NCI-H1092 (cell line): ENCODE measurements at places on chromosomes 16 and 17.
A peak's percentile ranks its signal among the peaks of the same experiment; 100 is the strongest.

GRCh38 chr17:59572301-59572924 lies 7.0 kb downstream of the DHX40 start:
- DNase-seq: no peak

DNA sequence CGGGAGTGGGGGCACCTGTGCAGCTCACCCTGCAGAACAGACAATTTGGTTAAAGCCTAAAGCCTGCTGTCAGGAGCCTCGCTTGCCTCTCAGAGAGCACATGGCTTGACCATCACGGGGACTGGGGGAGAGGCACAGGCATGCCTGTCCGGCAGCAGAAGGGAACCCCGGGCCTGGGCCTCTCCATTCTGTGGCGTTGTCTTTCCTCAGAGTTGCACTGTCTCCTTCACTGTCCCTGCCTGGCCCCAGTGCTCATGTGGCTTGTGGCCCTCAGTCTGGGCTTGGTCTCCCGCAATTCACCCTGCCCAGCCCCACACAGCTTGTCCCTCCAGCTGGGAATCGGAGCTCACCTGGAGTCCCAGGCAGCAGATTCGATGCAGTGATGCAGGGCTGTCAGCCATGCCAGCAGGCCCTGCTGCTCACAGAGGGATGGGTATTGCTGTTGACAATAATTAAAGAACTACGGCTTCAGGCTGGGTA lies 189.9 kb downstream of the SEC14L1 start:
- DNase-seq: no peak

- DNase-seq: peak; percentile 1
These were observed 952.6 kb upstream of the SOX9 start for GRCh38 chr17:71168053-71168741.

GRCh38 chr17:44118427-44119050 lies 4.9 kb downstream of the HDAC5 start:
- DNase-seq: no peak

- no peak for DNase-seq
These were observed 76.0 kb upstream of the ZNF423 start for GRCh38 chr16:49931916-49932315.

DNA sequence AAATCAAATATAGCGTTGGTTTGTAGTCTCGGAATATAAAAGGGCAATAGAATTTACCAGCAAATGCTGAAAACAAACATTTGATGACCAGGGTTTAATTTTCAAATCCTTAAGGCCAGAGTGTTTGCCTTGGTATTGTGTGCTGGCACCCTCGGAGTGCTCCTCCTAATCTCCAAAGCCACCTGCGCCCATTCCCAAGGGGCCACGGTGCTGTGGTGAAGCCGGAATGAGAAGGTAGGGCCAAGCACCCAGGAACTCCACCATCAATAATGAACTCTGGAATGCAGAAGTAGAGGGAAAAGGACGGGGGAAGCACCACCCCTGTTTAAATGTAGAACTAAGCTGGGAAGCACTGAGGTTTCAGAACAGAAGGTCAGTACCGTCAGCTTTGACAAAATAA lies 51.9 kb downstream of the COG7 start:
- no peak for DNase-seq

- DNase-seq: no peak
These were observed 18.0 kb downstream of the ZC3H7A start for GRCh38 chr16:11779074-11779473.
